CD4-positive, alpha-beta T cell treated with Interleukin-1 beta for 1 hour (primary cell): ENCODE measurements at places on chromosomes 16 and 17.

- DNase-seq: no peak
Measured at GRCh38 chr17:20291853-20292252, 175.5 kb downstream of the LGALS9B start.

- DNase-seq: no peak
Measured at GRCh38 chr16:1265090-1265630, 9.3 kb downstream of the TPSD1 start.

DNA sequence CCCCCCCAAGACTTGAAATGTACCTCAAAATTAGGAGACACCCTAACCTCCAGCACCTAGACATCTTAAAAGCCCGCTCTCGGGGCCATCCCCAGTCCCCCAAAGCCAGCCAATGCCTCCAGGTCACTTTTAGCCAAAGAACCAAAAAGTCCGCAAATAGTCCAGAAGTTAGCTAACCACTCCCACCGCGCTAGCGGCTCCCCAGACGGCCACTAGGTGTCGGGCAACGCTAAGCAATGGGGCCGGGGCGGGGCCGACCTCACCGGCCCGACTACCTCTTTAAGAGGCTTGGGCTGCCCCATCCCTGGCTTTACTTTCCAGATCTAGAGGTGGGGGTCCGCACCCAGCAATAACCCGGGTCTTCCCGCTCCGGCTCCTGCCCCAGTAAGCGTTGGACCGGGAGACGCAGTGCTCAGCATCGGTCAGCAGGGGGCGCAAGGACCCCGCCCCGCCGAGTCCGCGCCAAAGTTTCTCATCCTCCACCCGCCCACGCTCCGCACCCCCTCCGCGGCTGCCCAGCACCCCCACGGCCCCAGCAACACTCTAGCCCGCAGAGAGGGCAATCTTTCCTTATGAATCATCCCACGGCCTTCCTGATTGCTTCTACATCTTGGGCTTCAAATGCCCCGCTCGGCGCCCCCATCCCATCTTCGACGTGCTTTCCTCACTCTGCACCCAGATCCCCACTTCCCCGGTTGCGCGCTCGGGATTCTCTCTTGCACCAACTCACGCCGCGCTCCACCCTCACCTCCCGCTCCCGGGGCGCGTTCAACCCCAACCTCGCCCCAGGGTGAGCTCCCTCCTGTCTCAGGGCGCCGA, 765 bp downstream of the COL1A1 start:
- DNase-seq: peak; percentile 80

DNA sequence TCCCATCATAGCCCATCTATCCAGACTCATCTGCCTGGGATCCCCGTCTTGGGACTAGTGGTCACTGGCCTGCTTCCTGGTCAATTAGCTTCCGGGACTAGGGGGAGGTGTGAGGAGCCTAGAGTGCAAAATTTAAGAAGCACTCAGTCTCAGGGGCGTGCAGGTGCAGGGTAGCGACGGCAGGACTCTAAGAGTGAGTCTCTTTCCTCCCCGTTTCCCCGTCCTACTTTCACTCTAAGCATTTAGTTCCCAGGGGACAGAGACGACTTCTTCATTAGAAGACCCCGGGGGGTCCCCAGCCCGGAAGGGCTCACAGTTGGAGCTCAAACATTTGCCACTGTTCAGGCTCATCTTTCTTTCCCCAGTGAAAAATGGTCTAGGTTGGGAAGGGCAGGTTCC, 677 bp upstream of the ZNHIT3 start:
- DNase-seq: no peak

DNA sequence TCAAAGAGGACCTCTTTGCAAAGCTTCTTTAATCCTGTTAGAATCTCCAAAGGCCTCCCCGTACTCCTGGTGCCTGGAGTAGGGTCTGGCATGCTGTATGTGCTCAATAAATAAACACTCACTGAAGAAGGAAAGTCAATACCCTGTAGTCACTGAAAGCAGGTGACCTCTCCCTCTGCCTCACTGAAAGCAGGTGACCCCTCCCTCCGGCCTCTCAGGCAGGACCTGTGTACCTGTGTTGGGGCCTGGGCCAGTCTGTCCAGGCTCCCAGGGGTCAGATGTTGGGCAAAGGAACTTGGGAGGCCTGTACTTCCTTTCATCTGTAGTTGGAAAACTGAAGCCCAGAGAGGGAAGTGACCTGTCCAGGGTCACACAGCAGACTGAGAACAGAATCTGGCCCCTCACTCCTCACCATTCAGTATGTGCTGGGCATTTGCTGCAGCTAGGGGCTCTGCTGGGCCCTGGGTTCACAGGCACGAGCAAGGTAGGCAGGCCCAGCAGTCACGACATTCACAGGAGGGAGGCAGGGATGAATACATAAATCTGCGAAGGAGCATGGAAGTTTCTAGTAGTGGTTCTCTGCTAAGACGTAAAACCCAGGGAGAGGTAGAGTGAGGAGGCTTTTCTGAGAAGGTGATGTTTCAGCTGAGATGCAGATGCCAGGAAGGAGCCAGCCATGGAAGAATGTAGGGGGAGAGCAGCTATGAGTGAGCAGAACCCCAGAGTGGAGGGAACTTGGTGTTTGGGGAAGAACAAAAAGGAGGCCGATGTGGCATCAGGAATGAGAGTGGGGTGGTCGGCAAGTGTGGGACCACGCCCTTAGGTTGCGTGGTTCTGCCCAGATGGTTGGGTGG, 64.0 kb downstream of the NKD1 start:
- no peak for DNase-seq

GRCh38 chr16:49344401-49344800, 29.2 kb upstream of the C16orf78 start:
- no peak for DNase-seq

GRCh38 chr16:6600167-6600566, 732.5 kb upstream of the RBFOX1 start:
- no peak for DNase-seq

DNA sequence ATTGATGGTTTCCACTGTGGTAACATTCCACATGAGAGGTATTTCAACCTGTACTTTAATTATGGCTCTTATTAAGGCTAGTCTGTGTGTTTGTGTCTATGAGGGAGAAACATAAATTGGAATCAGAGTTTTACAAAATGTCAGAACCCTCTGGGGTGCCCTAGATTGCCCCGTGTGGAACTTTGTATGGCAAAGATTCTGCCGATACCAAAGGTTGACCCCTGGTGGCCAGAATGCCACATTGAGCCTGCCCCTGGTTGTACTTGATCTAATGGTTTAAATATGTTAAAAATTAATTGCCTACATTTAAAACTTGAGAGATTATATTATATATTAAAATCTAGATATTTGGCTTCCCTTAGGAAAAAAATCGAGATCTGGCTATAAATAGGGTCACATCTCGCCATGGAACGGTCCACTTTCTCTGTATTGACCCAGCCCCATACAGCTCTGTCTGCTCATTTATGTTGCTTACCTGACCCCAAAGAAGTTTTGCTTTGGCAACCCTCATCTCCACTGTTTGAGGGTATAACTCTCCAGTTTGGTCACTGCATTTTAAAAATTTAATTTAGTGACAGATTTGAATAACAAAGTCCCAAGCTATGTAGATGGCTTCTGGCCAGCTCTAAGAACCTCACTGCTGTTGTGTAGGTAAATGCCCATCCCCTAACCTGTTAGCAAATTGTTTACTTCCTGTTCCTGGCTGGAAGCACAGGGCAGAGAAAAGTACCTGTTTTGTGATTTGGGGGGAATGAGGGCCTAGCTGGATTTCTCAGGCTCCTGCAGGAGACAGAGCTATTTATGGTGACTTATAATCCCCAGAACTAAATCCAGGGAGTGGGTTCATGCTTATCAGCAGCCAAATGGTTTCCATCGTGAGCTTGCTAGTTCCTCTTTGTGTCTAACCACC, 95.0 kb downstream of the PLCG2 start:
- peak; percentile 60 for DNase-seq

DNA sequence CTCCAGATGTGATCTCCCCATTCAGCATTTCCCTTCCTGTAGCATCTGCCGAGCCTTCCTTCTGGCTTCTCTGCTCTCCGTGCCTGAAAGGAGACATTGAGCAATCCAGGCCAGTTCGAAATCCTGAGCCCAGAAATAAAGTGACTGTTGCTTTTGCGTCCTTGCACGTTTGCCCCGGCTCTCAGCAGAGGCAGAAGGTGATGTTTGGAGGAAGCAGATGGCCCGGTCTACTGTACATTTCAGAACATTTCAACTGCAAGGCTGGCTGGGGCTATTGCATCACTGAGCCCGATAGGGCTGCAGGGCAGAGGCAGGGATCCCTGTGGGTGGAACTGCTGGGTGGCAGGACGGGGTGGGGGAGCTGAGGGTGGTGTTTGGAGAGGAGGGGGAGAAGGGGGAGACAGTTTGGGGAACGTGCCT, 29.4 kb downstream of the IRF8 start:
- no peak for DNase-seq

GRCh38 chr17:9360677-9361081, 214.9 kb downstream of the STX8 start:
- DNase-seq: no peak

GRCh38 chr17:39264119-39264518, 38.4 kb upstream of the STAC2 start:
- no peak for DNase-seq

GRCh38 chr17:78951967-78952551, 26.9 kb upstream of the TIMP2 start:
- no peak for DNase-seq

- DNase-seq: no peak
Measured at GRCh38 chr16:5903832-5904231, 806.2 kb upstream of the EEF2KMT start.

DNA sequence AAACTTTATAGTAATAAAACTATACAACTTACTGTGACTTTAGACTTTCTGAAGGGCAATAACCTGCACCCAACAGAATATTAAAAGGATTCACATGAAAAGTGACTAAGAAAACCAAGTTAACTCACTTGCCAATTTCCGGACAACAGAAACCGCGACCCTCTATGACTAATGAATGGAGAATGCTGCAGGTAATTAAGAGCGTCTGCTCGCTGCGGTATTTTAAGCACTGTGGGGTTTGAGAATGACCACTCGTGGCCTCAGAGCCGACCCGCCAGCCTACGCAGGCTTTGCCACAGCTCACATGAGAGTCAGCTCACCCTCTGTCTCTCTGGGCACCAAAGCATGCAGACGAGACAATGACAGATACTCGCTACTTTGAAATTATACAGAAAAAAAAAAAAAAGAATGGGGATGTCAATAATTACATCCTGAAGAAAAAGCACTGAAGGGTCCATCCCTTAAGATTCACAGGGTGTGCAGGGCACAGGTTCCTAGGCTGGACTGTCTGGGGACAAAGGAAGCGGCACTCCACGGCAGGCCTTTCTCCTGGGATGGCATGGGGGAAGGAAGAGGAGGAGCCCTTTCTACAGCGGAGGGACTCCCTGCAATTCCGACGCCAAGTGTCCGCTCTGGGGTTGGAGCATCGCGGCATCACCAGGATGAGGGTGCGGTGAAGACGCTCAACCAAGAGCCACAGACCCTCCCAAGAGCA, 35.0 kb downstream of the ZCCHC14 start:
- no peak for DNase-seq

DNA sequence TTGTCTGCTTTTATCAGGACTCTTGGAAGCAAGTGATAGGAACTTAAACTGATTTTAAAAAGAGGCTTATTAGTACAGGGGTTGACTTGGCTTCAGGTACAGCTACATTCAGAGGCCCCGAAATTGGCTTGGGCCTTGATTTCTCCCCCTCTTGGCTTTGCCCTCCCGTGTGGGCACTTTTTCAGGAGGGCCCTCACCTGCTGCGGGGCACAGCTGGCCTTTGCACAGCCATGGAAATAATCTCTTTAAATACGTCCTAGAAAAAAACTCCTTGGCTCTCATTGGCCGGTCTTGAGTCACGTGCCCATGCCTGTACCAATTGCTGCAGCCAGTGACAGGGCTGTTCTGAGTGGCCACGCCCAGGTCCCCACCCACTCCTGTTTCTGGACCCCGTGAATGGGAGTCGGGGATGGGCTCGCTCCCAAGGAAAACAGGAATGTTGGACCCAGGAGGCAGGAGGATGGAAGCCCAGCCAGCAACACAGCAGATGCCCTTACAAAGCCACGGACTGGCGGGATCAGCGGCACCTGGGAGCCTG, 15.0 kb downstream of the CA5A start:
- no peak for DNase-seq

- DNase-seq: no peak
Measured at GRCh38 chr17:68658999-68659780, 58.0 kb upstream of the FAM20A start.

GRCh38 chr16:49704586-49705155, 151.2 kb downstream of the ZNF423 start:
- no peak for DNase-seq

GRCh38 chr16:75175074-75175473, 26.8 kb downstream of the ZFP1 start:
- DNase-seq: no peak

GRCh38 chr16:354291-354881, 1.9 kb upstream of the AXIN1 start:
- DNase-seq: no peak

GRCh38 chr17:29289852-29290251, 4.1 kb downstream of the NUFIP2 start:
- DNase-seq: no peak

DNA sequence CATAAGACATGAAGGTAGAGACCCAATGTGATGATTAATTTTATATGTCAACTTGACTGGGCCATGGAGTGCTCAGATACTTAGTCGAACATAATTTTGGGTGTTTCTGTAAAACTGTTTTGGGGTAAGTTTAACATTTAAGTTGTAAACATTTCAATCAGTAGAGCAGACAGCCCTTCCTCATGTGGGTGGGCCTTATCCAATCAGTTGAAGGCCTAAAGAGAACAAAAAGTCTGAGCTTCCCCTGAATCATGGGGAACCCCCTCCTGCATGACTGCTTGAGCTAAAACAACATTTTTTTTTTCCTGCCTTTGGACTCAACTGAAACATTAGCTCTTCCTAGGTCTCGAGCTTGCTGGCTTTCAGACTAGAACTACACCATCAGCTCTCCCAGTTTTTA, 327.3 kb upstream of the SOX9 start:
- no peak for DNase-seq

GRCh38 chr17:71229070-71229469, 891.8 kb upstream of the SOX9 start:
- no peak for DNase-seq

DNA sequence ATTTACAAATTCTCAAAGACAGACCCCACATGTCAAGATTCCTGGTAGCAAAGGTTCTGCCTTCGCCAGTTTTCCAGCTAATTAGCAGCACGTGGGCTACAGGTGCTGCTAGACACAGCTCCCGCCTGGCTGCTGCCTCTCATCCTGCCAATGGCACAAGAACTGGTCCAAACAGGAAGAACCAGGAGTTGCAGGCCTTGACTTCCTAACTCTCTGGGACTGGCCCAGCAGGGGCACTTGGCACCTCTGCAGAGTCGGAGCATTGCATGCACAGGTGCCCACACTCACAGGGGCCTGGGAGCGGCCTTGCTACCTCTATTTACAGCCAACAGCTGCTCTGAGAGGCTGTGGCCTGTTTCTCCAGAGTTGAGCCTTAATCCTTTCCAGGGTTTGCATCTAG, 39.6 kb downstream of the TK2 start:
- no peak for DNase-seq

- DNase-seq: no peak
Measured at GRCh38 chr17:77459018-77459755, 318.4 kb downstream of the SEC14L1 start.

- DNase-seq: no peak
Measured at GRCh38 chr16:48131201-48131935, 24.4 kb downstream of the ABCC12 start.

GRCh38 chr16:68064791-68065365, 20.3 kb upstream of the NFATC3 start:
- peak; percentile 80 for DNase-seq

GRCh38 chr16:24759006-24759405, 29.6 kb downstream of the TNRC6A start:
- no peak for DNase-seq
